ENCODE measurements at places on chromosomes 1 and 21. TPM values are rescaled to one million over a fixed set of nuclear protein-coding genes. Genes with fewer than 3 reads are reported as not detected.

GRCh38 chr21:37458669-37459276 lies 92.2 kb downstream of the DYRK1A start:
- H3K4me3 ChIP-seq, result no peak overlapping the region
- no peak for DNase-seq
- no peaks in the 10 kb centered on the region for H3K27me3 ChIP-seq
- no peaks in the 10 kb centered on the region for H3K36me3 ChIP-seq
- peaks cover 98% of the 10 kb centered on the region for H3K4me1 ChIP-seq
- H3K27ac ChIP-seq, result no peak overlapping the region

DNA sequence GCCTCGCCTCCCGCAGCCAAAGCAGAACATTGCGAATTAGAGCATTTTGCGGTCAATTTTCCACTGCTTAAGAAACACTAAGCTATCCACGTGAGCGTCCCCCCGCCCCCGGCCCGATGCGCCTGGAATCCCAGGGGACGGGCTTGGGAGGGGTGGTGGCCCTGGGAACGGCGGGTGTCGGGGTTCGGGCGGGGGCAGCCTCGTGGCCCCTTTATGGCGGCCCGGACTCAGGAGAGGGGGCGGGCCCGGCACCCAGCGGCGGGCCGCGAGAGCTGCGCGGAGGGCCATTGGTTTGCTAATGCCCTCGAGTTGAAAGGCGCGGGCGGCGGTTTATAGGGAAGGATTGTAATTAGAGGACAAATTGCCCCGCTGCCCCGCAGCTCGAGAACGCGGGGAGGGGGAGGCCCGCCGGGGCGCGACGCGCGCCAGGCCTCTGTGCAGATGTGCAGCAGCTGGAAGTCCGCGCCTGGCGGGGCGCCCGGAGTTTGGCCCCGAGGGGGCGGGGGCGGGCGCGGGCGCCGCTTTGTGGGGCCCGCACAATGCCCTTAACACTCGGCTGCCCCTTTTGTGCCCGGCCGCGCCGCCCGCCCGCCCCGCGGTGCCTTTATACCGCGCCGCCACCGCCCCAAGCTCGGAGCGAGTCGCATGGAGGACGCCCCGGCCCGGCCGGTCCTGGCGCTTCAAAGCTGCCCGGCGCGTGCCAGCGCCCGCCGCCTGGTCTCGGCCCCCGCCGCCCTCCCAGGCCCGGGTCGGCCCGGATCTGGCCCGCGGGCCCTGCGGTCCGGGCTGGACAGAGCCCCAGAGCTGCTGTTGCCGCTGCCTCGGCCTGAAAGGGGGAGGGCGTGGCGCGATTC lies 1.9 kb upstream of the HES3 start:
- H3K27me3 ChIP-seq, result peaks cover 55% of the 10 kb centered on the region
- no peaks in the 10 kb centered on the region for H3K36me3 ChIP-seq
- H3K27ac ChIP-seq, result no peak overlapping the region
- H3K4me3 ChIP-seq, result peak overlapping the region; percentile 14
- no peak for DNase-seq
- H3K4me1 ChIP-seq, result peaks cover 37% of the 10 kb centered on the region

DNA sequence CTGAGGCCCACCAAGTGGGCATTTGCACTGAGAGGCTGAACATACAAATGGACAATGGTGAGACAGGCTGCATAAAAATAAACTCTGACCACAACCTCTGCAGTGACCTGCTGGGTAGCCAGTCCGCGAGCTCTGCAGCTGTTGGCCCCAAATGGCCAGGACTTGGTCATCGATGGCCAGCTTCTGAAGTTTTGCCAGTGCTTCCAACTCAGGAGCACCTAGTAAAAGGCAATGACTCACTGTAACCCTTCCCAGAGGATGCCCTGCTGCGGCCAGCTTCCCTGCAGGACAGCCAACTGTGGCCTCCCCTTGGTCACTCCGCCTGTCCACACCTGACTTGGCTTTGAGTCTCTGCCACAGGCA lies 185.4 kb downstream of the DYRK1A start:
- peak; percentile 15 for DNase-seq
- H3K36me3 ChIP-seq, result no peaks in the 10 kb centered on the region
- no peak overlapping the region for H3K27ac ChIP-seq
- no peak overlapping the region for H3K4me3 ChIP-seq
- H3K4me1 ChIP-seq, result peaks cover 35% of the 10 kb centered on the region
- no peaks in the 10 kb centered on the region for H3K27me3 ChIP-seq

DNA sequence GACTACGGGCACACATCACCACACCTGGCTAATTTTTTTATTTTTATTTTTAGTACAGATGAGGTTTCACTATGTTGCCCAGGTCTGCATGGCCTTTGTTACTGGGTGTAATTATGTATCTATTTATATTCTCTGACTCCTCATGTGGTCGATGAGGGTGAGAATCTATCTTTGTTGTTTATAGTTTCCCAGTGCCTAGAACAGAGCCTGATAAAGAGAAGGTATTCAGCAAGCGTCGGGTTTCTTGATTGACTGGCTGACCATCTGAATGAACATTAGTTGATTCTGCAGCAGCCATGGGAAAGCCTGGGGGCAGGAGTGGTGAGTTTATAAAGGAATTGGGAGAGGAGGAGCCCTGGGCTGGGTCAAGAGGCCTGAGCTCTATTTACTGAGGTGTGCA lies 28.5 kb downstream of the SERINC2 start:
- H3K4me3 ChIP-seq, result no peak overlapping the region
- H3K36me3 ChIP-seq, result no peaks in the 10 kb centered on the region
- no peaks in the 10 kb centered on the region for H3K27me3 ChIP-seq
- no peaks in the 10 kb centered on the region for H3K4me1 ChIP-seq
- DNase-seq, result no peak
- no peak overlapping the region for H3K27ac ChIP-seq

- H3K36me3 ChIP-seq, result no peaks in the 10 kb centered on the region
- H3K4me1 ChIP-seq, result no peaks in the 10 kb centered on the region
- no peak overlapping the region for H3K27ac ChIP-seq
- no peak for DNase-seq
- H3K27me3 ChIP-seq, result no peaks in the 10 kb centered on the region
Measured at GRCh38 chr1:31531177-31531999, 44.9 kb upstream of the TINAGL1 start.

DNA sequence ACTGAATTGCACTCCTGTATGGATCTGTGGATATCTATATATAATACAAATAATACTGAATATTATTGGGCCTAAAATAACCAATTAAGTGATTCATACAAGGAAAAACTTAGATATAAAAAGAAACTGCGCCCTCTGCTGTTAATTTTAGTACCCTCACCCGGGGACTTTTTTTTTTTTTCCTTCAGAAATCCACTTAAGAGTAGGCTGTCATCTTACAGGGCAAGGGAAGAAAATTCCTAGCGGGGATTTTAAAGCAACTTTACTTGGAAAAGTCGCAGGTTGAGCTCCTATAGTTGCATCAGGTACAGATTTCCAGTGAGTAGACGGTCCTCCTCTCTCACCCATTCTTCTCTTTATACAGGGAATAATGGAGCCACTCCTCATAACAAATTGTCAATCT lies 1.3 kb downstream of the NTNG1 start:
- peaks cover 21% of the 10 kb centered on the region for H3K4me1 ChIP-seq
- H3K27ac ChIP-seq, result peak overlapping the region; percentile 73
- DNase-seq, result no peak
- H3K27me3 ChIP-seq, result no peaks in the 10 kb centered on the region
- peak overlapping the region; percentile 73 for H3K4me3 ChIP-seq

DNA sequence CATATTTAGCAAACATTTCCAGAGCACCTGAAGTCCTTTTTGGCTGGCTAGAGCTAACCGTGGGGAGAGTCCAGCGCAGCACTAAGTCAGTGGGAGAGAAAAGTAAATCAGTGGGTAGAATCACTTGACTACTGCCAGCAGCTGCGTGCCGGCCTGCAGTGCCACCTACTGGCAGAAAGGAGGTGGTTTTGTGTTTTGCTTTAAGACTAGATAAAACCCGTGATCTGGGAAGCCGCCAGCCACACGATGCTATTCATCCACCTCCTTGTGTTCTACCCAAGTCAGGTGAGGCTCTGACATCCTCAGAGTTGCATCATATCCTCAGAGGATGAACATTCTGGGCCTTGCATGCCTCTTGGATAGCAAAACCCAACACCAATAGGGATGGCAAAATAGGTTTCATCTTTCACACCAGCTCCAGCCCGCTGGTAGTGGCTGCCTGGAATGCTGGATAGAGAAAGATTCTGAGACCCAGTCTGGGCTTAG lies 14.1 kb upstream of the HEYL start:
- H3K4me3 ChIP-seq, result no peak overlapping the region
- DNase-seq, result peak; percentile 93
- no peak overlapping the region for H3K27ac ChIP-seq
- no peaks in the 10 kb centered on the region for H3K27me3 ChIP-seq
- peaks cover 6% of the 10 kb centered on the region for H3K4me1 ChIP-seq

- no peak overlapping the region for H3K27ac ChIP-seq
- H3K4me1 ChIP-seq, result no peaks in the 10 kb centered on the region
- H3K4me3 ChIP-seq, result no peak overlapping the region
- peaks cover 6% of the 10 kb centered on the region for H3K27me3 ChIP-seq
- no peak for DNase-seq
- no peaks in the 10 kb centered on the region for H3K36me3 ChIP-seq
Measured at GRCh38 chr1:14851760-14852159, 253.3 kb downstream of the KAZN start.

GRCh38 chr1:59605761-59606160 lies 209.0 kb upstream of the HOOK1 start:
- H3K27me3 ChIP-seq, result no peaks in the 10 kb centered on the region
- H3K36me3 ChIP-seq, result peaks cover 7% of the 10 kb centered on the region
- peaks cover 58% of the 10 kb centered on the region for H3K4me1 ChIP-seq
- DNase-seq, result no peak
- H3K27ac ChIP-seq, result peak overlapping the region; percentile 35

DNA sequence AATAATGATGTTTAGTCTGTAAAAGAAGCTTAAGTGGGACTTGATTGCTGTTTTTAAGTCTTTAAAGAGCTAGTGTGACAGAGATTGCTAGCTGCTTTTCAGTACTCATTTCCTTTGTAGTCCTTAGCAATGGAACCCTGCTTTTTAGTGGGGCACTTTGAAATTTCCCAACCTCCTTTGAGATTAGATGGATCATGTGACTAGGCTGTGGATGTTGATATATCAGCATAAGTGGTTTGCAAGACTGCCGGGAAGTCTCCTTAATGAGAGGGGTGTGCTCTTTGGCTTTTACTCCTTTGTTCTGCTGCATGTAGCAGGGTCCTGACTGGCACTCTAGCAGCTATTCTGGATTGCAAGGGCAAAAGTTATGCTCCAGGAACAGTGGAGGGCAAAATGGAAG lies 11.2 kb upstream of the RCOR3 start:
- no peaks in the 10 kb centered on the region for H3K36me3 ChIP-seq
- DNase-seq, result no peak
- no peaks in the 10 kb centered on the region for H3K27me3 ChIP-seq

- H3K36me3 ChIP-seq, result no peaks in the 10 kb centered on the region
- peaks cover 22% of the 10 kb centered on the region for H3K4me1 ChIP-seq
- no peak for DNase-seq
- H3K27me3 ChIP-seq, result peaks cover 32% of the 10 kb centered on the region
- H3K27ac ChIP-seq, result no peak overlapping the region
- H3K4me3 ChIP-seq, result no peak overlapping the region
Measured at GRCh38 chr21:41769933-41770332, 3.1 kb upstream of the RIPK4 start.

- H3K27me3 ChIP-seq, result no peaks in the 10 kb centered on the region
- no peak for DNase-seq
- no peak overlapping the region for H3K27ac ChIP-seq
- H3K4me3 ChIP-seq, result no peak overlapping the region
- H3K36me3 ChIP-seq, result no peaks in the 10 kb centered on the region
- no peaks in the 10 kb centered on the region for H3K4me1 ChIP-seq
Measured at GRCh38 chr1:177340601-177341067, 169.9 kb downstream of the BRINP2 start.

- peaks cover 14% of the 10 kb centered on the region for H3K36me3 ChIP-seq
- DNase-seq, result no peak
- H3K4me3 ChIP-seq, result no peak overlapping the region
- H3K4me1 ChIP-seq, result peaks cover 6% of the 10 kb centered on the region
Measured at GRCh38 chr1:208036106-208036808, 125.3 kb upstream of the CD34 start.

DNA sequence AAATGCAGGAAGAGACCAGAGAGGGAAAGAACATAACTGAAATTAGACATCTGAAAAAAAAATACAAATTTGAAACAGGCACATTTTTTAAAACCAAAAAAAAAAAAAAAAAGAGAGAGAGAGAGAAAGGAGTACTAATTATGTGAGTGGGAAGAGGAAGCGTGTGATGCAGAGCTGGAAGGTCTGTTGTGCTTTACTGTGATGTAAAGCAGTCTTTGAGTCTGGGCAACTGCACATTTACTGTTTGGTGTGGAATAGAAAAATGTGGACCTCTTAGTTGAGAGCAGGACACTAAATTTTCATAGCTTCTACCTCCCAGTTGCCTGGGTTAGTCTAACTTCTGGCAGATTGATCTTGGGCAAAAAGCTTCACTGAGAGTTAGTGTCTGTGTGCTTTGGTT lies 16.5 kb downstream of the LHX9 start:
- no peak for DNase-seq
- no peaks in the 10 kb centered on the region for H3K36me3 ChIP-seq
- H3K4me1 ChIP-seq, result no peaks in the 10 kb centered on the region
- H3K4me3 ChIP-seq, result no peak overlapping the region

- H3K4me1 ChIP-seq, result no peaks in the 10 kb centered on the region
- no peak overlapping the region for H3K27ac ChIP-seq
- no peak for DNase-seq
- H3K36me3 ChIP-seq, result no peaks in the 10 kb centered on the region
- H3K4me3 ChIP-seq, result no peak overlapping the region
Measured at GRCh38 chr1:104387716-104388508, 638.2 kb downstream of the AMY1C start.

DNA sequence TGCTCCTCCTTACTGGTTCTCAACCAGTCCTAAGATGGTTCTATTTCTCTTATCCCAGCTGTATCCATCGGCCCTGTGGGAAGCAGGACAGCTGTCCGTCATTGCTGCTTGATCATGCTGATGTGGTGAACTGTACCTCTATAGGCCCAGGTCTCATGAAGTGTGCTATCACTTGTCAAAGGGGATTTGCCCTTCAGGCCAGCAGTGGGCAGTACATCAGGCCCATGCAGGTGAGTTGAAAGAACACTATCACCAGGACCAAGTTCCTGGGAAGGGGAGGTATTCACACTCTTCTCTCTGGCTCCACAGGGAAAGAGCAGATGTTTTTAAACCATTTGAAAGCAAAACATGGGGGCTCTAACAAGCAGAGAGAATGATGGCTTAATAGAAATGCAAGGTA lies 302.6 kb downstream of the PAPPA2 start:
- H3K4me3 ChIP-seq, result no peak overlapping the region
- peaks cover 5% of the 10 kb centered on the region for H3K4me1 ChIP-seq
- no peak overlapping the region for H3K27ac ChIP-seq
- no peak for DNase-seq
- H3K36me3 ChIP-seq, result no peaks in the 10 kb centered on the region

Gene C1orf87
- polyA plus RNA-seq, result not detected

Gene TBX19
- 1.8 TPM for polyA plus RNA-seq

Gene OR2L5
- polyA plus RNA-seq, result not detected

Gene AIRE
- polyA plus RNA-seq, result not detected

Gene KRTAP19-1
- polyA plus RNA-seq, result not detected

Gene LCE3E
- not detected for polyA plus RNA-seq

Gene TMPRSS2
- 117 TPM for polyA plus RNA-seq

Gene FCGR2B
- polyA plus RNA-seq, result 15.9 TPM

Gene CELSR2
- under 0.01 TPM for polyA plus RNA-seq

Gene LIPI
- polyA plus RNA-seq, result not detected

Measured in sigmoid colon (tissue), 7 donors.